Activated CD4-positive, alpha-beta T cell treated with anti-CD3 and anti-CD28 coated beads for 36 hours (primary cell): ENCODE measurements at places on chromosomes 7 and 10.

DNA sequence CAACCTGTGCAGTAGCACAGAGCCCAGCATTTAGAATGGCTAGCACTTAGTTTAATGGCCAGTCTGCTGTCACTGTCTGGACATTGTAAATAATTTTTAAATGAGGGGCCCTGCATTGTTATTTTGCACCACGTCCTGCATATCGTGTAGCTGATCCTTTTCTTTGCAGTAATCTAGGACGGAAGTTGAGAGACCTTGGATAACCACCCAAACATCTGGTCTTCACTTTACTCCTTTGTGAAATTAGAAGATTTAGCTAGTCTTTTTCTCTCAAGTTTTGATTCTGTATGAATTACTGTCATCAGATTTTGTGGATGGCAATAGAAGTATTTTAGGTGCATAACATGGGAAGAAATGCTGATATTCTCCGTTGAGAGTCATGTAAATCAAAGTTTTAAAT lies 1.9 kb downstream of the MIOS start:
- no peak for DNase-seq

DNA sequence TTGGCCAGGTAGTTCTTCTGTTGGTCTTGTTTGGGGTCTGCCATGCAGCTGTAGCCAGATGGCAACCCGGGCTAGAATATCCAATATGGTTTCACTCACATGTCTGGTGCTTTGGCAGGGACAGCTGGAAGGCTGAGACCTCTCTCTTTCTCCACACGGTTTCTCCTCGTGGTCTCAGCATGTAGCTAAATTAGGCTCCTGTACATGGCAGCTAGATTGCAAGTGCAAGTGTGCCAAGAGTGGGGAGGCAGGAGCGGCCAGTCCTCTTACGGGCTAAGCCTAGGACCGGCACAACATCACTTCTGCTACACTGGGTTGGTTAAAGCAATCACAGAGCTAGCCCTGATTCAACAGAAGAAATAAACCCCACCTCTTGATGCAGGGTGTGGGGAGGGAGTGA lies 9.3 kb upstream of the PDE1C start:
- DNase-seq, result no peak

- peak; percentile 40 for DNase-seq
Measured at GRCh38 chr10:51879238-51879637, 179.8 kb upstream of the CSTF2T start.

- no peak for DNase-seq
Measured at GRCh38 chr7:155467846-155468784, 10.2 kb downstream of the EN2 start.

DNA sequence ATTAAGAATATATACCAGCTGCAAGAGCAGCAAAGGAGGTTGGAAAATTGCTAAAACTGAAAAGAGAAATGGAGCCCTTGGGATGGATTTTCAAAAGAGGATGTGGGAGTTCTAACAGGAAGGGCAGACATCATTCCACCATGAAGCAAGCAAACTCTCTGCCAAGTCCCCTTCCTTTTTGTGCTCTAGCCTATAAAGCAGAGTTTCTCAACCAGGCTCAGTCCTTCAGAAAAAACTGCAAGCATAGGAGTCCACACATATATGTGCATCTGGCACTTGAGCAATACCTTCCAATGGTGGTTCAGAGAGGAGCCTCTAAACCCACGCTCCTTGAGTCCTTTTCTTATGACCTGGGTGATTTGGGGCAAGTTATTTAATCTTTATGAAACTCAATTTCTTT lies 98.6 kb upstream of the MKX start:
- DNase-seq, result no peak

DNA sequence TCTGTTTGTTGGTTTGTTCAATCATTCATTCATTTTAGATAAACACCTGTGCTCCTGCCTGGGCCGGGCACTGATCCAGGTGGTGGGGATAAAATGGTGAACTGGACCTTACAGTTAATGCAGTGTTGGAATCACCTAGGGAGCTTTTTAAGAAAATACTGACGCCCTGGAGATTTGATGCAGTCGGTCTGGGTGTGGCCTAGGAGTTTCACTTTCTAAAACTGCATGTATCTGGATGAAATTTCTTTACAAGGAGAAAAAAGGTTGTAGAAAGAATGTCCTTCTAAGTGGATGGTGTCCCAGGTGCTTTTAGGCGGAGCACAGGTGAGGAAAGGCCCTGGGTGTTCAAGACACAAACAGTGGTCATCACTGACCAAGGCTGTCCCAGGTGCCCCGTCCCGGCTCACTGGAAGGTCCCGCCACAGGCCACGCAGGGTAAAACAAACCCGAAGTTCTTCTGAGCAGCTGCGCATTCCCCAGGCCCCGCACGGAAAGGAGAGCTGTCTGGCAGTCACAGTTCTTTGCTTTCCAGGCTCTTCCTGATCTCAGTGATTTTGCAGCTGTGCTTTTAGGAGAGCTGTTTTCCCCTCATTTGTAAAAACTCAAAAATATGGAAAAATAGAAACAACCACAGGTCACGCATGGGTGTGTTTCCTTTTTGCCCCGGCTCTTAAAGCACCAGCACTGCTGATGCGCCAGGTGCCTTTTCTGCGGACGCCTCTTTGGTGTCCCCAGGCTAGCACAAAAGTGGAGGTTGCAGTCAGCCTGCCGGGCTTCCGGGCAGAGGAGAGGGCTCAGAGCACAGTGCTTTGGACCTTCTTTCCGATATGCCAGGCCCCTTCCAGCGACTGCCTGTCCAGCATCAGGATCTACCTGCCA lies 161.9 kb downstream of the GRK5 start:
- no peak for DNase-seq

- DNase-seq, result no peak
Measured at GRCh38 chr7:20393021-20393610, 62.4 kb downstream of the ITGB8 start.

DNA sequence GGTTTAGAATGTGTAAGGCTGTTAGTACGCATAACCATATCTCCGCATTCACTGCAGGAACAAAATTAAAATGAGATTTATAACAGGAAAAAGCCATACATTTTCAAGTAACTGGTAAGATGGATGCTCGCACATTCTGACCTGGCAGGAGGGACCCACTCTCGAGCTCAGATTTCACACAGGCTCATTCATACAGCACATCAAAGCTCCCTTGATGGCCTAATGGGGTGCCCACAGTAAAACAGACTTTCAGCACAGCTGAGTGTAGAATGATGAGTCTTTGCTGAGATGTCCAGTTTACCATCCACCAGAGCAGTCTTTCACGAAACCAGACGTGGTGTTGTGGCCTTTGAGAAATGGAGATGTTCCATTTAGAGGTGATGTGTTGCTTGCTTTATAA lies 8.9 kb downstream of the FOXI2 start:
- no peak for DNase-seq

GRCh38 chr10:74530981-74531380 lies 295.4 kb upstream of the KAT6B start:
- DNase-seq, result no peak

DNA sequence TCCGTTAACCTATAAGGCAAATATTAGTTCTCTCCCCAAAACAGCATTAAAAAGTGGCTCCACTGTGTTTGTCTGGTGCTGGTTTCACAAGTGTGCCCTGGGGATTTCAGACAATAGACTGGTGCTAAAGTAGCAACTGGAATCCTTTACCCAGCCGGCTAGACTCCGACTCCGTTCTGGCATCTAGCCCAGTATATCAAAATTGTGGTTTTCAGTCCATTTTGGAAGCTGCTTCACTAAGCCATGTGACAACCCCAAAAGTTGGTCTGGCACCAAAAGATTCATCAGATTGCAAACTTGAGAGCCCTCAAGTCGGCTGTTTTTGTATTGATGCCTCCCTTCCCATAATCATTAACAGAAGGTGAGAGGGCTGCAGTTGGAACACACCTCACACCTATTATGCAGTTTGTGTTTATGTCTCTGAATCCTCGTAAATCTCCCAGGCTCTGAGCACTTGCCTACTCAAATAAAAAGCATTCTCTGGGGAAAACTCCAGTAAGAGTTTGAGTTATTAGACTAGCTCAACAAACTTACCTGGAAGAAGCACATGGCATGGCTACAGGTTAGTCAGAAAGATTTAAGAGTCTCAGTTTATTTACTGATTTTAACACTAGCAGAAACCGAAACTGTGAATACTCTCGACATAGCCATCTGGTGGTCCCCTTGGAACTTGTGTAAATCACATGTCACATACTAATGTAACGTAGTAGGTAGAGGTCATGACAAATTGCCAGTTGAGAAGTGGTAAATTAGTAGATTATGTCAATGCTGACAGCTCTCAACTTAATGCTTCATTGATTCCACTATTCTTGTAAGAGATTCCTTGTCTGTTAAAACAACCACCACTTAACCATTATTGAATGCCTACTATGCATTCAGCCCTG lies 14.8 kb upstream of the WNT16 start:
- DNase-seq, result no peak

DNA sequence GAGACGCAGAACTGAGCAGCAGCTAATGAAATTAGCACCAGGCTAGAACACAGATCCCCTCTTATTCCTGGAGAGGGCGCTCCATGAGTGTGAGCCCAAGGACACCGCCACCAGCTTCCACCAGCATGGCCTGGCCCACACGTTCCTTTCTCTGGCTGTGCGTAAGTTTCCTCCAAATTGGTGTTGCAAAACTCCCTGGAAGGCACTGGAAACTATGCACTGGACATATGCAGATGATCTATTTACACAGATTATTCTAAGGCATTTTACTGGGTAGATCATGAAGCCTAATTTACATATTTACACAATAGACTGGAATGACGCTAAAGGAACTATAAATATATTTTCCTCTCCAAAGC lies 455.6 kb upstream of the FOXK1 start:
- DNase-seq, result peak; percentile 11
